Activated CD4-positive, alpha-beta T cell treated with anti-CD3 and anti-CD28 coated beads for 48 hours (primary cell): ENCODE measurements at places on chromosomes 3 and 15.

DNA sequence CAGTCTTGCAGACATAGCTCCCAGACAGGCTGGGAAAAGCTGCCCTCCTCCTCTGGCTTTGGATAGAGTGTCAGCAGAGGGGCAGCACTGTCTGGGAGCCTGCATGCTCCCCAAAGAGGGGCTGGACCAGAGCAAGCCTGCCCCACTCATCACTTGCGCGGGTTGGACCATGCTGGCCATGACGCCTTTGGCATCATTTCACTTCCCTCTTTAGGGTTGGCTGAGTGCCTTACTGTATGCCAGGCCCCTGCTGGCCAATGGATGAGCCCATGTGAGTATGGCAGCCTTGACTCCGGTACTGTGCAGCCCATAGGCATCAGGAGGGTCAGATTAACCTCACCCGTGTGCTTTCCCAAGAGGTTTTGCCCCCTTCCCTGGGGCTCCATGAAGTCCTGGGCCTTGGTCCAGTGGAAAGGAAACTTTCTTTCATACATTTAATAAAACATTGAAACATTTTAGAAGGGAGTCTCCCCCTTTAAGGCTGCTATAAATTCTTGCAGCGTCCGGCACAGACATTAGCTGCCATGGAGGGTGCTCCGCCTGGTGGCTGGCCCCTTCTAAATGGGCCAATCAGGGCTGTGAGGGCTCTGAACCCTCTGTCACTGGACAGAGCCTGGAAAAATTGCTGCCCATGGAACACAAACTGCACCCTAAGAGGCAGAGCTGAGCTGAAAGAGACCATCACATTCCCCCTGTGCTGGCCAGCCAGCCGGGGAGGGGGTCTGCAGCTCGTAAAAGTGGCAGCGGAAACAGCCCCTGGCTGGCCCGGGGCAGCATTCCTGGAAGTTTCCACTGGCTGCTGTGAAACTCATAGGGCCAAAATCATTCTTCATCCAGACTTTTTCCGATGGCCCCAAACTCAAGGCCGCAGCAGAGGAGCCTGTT lies 20.8 kb upstream of the DUSP7 start:
- DNase-seq = no peak

GRCh38 chr15:38520035-38520434 lies 44.6 kb downstream of the RASGRP1 start:
- no peak for DNase-seq

- no peak for DNase-seq
Observed at GRCh38 chr3:125386811-125387210, 11.7 kb upstream of the ZNF148 start.

GRCh38 chr15:41930221-41930866 lies 36.5 kb upstream of the SPTBN5 start:
- DNase-seq = no peak

GRCh38 chr3:38354588-38355330 lies 8.2 kb downstream of the XYLB start:
- no peak for DNase-seq

DNA sequence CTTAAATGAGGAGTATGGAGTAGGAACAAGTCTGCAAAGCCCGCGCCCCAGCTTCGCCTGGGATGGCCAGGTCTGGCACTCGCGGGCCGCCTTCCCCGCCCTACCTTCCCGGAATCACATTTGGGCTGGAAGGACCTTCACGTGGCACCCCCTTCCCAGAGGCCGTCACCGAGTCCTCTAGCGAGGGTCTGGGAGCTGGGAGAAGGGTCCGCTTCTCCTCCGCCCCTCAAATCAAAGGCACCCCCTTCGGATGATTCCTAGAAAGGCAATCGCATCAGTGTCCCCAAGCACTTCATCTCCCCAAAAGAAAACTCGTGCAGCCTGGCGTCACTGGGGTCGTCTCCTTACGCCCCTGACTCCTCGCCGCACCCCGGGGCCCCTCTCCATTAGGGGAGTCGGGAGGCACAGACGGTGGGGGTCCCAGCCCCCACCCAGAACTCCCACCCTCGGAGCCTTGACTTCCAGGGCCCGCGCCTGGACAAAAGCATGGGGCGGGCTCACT lies 380 bp downstream of the MYLK start:
- no peak for DNase-seq

- DNase-seq = no peak
Observed at GRCh38 chr3:117218641-117219048, 509.1 kb downstream of the TUSC7 start.

DNA sequence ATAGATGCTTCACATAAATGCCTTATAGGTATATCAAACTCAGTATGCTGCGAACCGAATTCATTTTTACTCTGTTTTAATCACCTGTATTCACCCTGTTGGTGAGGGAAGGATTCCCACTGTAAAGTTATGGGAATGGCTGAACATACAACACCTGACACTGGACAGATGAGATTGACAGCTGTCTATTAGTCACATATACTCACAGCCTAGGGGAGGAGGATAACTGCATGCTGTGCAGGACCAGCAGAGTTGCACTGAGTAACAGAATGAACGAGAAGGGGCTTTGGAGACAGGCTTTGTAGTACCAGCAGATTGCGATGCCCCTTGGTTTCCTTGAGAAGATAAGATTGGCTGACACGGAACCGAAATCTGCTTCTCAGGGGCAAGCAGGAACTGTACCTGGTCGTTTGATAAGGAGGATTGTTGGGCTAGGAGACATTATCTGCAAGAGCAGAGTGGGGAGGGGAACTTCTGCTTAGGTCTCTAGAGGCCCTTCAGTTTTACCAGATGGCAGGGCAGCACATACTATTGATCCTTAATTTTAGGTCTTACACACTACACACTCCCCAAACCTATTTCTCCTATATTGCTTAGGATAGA lies 43.5 kb upstream of the SLC22A13 start:
- no peak for DNase-seq

GRCh38 chr3:15438983-15439382 lies 11.6 kb downstream of the EAF1 start:
- no peak for DNase-seq

- DNase-seq = no peak
Observed at GRCh38 chr15:57223345-57223744, 153.0 kb upstream of the CGNL1 start.

GRCh38 chr3:127820221-127820825 lies 2.0 kb downstream of the MGLL start:
- DNase-seq = no peak

DNA sequence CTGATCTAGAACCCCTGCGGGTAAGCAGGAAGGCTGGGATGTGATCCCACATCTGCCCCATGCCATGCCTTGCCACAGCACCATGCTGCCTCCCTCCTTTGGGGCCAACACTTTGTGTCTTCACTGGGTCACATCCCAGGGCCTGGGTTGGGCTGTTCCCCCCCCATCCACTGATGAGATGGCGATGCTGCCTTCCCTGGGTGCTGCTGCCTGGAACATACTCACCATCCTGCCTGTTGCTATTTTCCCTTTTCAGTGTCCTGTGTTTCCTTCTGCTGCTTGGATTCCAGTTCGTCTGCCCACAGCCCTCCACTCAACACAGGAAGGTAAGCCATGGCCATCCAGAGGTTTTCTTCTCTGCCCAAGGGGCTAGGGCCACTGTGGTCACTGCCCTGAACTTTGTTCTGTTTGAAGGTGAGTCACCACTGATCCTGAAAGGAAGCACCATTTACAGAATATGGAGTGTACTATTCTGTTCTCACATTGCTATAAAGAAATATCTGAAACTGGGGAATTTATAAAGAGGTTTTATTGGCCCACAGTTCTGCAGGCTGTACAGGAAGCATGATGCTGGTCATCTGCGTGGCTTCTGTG lies 39.4 kb downstream of the THSD4 start:
- DNase-seq = no peak

DNA sequence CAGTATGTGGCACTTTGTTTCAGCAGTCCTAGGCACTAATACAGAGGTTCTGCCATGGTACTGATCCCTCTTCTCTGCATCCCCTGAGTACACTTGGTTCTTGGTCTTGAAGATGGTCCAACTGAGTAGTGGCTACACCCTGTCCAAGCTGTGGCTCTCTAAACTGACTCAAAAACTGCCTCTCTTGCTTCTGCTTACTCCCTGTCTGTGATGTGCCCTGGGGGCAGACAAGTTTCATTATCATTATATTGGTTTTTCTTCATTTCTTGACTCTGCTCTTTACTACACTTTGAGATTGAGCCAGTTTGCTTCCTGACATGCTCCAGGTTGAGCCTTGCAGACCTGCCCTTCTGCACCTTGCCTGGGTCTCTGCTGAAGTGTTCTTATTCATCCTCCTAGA lies 18.9 kb upstream of the ST3GAL6 start:
- DNase-seq = no peak

- DNase-seq = no peak
Observed at GRCh38 chr3:38152609-38153008, 12.7 kb upstream of the OXSR1 start.

DNA sequence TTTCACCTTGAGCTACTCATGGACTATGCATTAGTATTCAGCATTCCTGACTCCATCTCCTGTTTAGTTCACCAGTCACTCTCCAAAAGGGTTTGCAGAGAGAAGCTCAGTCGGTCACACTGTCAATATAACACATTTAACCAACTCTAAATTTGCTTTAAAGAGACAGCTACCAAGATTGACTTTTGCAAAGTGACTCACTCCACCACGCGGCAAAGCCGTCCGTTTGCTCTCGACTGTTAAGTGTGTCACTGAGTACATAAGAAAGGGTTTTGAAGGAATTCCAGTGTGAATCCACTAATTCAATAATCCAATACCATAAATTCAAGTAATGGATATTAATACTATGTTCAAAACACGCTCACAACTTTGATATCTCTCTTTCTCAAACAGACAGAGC lies 1006.7 kb upstream of the NR2F2 start:
- no peak for DNase-seq

DNA sequence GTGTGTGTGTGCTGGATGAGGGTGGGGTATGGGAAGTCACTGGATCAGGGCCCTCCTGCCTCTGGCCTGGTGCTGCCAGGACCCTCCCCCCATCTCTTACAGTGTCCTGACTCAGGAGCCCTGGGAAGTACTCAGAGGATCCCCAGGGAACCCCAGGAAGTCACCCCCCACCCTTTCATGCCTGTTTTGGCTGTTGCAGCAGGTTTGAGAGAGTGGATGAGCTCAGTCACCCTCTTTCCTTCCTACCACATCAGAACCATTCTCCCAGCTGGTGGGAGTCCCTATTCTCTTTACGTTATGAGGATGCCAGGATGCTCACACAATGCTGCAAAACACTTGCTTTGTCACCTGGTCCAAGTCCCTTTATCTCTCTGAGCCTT lies 59.0 kb downstream of the BDH1 start:
- DNase-seq = no peak

DNA sequence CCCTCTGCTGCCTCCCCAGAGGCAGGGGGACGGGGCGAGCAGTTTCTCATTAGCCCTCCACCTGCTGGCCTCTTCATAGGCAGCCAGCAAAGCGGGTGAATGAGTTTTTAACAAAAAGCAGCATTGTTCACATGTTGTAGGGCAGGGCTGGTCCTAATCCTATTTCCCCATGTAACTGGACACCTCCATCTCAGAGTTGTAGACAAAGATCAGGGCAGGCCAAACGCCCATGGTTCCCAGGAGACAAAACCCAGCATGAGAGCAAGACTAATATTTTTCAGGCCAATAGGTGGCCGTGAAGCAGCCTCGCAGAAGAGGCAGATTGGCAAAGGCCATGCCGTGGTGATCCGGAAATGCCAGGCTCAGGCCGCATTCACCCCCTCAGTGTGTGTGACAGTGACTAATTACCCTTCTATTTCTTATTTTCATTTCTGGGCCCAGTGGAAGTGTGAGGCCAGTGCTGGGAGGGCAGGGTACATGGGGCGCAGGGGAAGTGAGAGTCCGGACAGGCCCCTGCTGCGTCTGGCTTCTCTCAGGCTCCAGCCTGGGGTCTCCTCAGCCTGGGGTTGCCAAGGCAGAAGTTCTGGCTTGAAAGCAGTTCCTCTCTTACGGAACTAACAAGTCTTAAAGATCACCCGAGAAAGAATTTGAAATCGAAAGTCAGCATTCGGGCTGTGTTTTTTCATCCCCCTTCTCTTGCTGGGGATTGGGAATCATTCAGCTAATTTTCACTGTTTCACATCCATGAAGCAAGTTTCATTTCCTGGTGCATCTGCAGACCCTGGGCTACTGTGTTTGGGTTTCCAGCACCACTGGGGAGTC lies 64.8 kb downstream of the BOC start:
- no peak for DNase-seq

- DNase-seq = no peak
Observed at GRCh38 chr3:3201611-3202010, 22.1 kb upstream of the CRBN start.

DNA sequence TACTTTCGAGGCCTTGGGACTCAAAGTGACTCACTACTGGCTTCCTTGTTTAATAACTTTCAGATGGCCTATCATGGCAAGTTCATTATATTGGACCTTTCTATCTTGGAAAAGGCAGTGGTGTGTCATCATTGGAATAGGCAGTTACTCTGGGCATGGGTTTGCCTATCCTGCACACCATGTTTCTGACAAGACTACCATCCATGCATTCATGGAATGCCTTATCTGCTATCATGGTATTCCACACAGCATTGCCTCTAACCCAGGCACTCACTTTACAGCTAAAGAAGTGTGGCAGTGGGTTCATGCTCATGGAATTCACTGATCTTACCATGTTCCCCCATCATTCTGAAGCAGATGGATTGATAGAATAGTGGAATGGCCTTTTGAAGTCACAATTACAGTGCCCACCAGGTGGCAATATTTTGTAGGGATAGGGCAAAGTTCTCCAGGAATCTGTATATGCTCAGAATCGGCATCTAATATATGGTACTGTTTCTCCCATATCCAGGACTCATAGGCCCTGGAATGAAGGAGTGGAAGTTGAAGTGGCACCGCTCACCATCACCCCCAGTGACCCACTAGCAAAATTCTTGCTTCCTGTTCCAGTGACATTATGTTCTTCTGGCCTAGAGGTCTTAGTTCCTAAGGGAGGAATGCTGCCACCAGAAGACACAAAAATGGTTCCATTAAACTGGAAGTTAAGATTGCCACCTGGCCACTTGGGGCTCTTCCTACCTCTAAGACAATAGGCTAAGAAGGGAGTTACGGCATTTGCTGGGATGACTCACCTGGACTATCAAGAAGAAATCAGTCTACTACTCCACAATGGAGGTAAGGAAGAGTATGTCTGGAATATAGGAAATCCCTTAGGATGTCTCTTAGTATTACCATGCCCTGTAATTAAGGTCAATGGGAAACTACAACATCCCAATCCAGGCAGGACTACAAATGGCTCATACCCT lies 1161.4 kb downstream of the SI start:
- DNase-seq = no peak

DNA sequence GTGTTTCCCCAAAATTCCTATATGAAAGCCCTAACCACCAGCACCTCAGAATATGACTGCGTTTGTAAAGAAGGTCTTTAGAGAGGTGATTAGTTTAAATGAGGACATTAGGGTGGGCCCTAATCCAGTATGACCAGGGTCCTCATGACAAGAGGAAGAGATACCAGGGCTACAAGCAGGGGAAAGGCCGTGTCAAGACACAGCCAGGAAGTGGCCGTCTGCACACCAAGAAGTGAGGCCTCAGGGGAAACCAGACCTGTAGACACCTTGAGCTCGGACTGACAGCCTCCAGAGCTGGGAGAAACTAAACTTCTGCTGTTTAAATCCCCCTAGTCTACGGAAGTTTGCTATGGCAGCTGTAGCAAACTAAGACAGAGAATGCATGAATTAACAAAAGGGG lies 14.2 kb downstream of the KIF7 start:
- DNase-seq = no peak
